Stimulated activated CD8-positive, alpha-beta memory T cell treated with anti-CD3 and anti-CD28 coated beads, Interleukin-2, amount 100 ng/mL, for 48 hours (primary cell): ENCODE measurements at places on chromosomes 6 and 20.

- DNase-seq, result no peak
Measured at GRCh38 chr20:35547329-35547728, 5.5 kb downstream of the ERGIC3 start.

DNA sequence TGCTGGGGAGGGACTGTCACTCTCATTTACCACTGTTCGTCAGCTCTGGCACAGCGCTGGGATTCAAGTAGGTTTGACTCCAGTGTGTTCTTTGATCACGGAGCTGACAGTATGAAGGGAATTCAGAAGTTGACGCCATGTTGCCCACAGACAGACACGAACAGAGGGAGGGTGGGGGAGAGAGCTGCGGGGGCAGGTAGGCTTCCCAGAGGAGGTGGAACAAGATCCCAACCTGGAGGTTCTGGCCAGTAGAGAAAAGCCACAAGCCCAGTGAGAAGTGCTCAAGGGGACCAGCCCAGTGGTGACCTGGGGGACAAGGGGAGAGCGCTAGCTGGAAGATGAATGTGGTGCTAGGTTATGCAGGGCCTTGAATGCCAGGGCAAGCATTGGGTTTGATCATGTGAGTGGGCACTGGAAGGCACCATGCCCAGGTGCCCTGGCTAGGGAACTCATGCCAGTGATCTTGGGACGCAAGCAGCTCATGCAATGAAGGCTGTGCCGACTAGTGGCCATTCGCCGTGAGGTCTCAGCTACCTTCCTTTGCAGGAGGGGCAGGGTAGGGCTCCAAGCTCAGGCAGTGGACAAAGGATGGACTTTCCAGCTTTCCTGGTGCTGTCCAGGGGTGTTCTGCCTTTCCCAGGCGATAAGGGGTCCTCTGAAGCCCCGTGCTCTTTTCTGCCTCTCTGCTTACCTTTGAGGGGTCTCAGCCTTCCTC, 50.4 kb upstream of the APCDD1L start:
- no peak for DNase-seq

GRCh38 chr6:110618591-110619267, 142.3 kb upstream of the SLC22A16 start:
- no peak for DNase-seq

DNA sequence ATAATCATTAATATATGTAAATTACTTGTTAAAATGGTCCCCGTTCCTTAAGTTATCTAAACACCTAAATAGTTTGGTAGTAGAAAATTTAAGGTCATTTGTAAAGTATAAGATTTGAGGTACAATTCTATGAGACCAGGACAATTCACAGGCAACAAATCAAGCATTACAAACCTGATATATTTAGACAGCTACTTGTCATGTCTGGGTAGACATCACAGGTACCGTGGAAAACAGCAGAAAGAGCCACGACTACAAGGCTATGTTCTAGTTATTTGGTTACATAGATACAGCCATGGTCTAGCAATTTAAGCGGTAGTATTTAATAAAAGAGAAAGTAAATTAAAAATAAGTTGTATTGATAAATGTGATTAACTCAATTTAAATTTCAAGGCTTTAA, 393.1 kb upstream of the ID4 start:
- no peak for DNase-seq

DNA sequence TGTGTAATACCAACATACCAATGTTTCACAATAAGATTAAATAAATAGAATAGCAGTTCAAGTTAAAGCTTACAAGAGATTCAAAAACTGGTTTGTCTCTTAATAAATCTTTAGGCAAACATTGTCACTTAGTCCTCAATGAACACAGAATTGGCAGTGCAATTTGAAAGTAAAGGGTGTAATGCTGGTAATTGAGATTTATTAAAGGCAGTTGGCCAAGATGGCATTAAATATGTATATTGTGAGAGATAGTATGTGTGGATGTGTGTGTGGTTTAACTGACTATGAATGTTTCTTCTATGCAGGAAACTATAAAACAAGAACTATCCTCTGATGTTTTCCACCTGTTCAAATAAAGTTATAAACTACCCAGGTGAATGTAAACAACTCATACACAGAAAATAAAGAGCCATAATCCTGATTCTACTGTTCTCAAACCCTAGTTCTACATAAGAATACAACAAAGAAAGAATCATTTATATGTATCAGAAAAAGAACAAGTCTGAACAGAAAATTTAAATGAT, 267.9 kb upstream of the PTCHD4 start:
- no peak for DNase-seq

- DNase-seq, result no peak
Measured at GRCh38 chr6:36241728-36242127, 28.1 kb upstream of the PNPLA1 start.

DNA sequence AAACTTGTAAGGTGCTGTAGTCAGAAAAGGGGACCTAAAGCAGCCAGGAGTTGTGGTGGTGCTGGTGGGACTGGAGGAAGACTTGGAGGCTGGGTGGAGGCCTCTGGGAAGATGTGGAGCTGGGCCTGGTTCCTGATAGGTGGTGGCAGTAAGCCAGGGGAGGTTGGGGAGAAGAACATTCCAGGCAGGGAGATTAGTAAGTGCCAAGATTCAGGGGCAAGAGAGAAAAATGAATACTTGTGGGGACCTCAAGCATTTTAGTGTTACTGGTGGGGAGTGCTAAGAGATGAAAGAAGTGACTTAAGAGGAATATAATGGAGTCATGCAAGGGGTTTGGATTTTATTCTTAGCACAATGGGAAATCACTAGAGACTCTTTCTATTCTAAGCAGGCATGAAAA, 79.0 kb upstream of the B3GAT2 start:
- no peak for DNase-seq

GRCh38 chr6:4902363-4902762, 101.5 kb downstream of the RPP40 start:
- DNase-seq, result no peak

GRCh38 chr6:152207915-152208714, 400.6 kb downstream of the ESR1 start:
- no peak for DNase-seq

DNA sequence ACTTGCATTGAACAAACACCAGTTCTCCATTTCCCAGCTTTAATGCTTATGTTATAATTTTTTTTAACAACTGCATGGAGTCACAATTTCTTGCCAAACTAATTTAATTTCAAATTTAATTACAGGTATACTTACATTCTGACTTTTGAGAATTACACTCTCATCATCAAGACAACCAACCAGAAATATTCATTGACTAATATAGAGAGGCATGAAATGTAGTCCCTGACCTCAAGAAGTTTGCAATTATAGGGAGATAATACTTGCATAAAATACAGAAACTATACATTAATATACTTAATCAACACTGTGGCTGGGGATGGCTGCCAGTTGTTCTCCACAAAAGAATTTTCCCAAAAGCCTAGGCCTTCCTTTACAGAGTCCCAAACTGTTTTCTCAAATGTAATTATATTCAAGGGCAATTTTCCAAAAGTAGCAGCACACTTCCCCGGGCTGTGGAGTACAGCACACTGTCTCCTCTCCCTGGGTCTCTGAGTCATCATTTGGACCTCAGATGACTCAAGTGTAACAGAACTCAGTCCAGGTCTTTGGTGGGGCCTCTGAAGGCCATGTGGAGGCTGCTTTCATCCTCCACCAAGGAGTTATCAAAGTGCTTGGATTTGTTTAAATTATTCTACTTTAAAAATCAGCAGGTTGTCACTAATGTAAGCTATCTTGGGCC, 114.1 kb downstream of the KIF16B start:
- no peak for DNase-seq

GRCh38 chr6:45595010-45595851, 217.5 kb upstream of the SUPT3H start:
- DNase-seq, result no peak

DNA sequence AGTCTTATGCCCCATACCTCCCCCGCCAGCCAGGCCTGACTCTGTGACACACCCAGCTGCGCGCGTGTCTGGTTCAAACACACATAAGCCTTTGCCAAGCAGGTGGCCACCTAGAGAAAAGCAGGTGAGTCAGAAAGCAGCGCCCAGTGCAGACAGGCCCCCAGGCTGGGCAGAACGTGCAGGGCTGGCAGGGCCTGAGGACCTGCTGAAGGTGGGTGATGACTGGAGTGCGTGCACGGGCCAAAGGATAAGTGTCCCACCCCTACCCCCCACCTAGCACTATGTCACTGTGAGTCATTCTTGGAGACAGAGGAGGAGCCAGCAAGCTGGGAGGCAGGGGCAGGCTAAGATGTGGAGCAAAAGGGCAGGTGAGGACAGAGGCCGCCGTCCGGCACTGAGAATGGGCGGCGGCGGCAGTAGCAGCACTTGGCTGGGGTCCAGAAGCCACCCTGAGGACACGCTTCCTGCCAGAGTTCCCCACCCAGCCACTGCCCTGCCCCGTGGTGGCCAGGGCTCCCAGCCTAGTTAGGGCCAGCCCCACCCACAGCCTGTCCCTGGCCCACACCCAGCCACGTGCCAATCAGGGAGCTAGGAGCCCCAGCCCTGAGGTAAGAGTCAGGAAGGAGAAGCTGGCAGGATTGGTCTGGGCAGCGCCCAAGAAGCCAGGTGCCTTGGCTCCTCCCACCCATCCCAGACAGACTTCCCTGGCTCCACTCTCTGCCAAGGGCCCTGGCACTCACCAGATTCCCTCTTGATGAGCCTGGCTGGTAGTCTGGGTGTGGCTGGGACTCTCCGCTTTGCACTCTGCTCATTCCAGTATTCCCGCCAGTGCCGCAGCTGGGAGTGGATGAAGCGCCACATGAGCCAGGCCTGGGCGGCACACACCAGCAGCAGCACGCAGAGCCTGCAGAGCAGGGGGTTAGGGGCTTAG, 72.7 kb downstream of the TRAM2 start:
- no peak for DNase-seq

GRCh38 chr6:156839129-156839528, 62.0 kb downstream of the ARID1B start:
- DNase-seq, result no peak

- no peak for DNase-seq
Measured at GRCh38 chr6:105500693-105501092, 97.8 kb upstream of the PREP start.

DNA sequence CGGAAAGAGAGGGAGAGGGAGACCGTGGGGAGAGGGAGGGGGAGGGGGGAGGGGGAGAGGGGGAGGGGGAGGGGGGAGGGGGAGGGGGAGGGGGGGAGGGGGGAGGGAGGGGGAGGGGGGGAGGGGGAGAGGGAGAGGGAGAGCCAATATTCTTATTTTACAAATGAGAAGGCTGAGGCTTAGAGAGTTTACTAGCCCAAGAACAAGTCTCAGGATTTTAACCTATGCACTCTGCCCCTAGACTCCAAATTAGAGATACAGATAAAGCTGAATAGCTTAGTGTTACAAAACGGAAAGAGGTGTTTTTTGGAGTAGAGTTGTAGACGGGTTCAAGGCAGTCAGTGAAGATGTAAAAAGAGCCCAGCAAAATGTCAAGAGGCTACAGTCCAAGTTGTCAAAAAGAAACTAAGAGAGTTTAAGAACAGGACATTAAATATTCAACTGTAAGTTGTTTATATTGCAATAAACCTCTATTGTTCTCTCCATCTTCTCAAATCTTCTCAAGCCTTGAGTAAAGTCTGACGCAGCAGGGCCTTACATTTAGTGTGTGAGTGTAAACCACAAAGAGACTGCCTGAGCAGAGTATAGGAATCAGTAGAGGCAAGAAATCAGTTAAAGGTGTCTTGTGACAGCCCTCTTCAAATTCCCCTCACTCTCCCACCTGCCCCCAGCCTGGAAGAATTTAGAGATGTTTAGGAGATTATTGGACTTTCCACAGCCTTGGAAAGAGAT, 34.9 kb upstream of the AKIRIN2 start:
- no peak for DNase-seq

GRCh38 chr6:163756079-163756478, 341.6 kb downstream of the QKI start:
- no peak for DNase-seq

DNA sequence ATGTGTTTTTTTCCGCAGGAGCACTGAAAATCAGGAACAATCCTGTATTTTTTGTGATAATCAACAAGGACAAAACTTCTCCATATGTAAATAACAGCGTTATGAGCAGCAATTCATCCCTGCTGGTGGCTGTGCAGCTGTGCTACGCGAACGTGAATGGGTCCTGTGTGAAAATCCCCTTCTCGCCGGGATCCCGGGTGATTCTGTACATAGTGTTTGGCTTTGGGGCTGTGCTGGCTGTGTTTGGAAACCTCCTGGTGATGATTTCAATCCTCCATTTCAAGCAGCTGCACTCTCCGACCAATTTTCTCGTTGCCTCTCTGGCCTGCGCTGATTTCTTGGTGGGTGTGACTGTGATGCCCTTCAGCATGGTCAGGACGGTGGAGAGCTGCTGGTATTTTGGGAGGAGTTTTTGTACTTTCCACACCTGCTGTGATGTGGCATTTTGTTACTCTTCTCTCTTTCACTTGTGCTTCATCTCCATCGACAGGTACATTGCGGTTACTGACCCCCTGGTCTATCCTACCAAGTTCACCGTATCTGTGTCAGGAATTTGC, at the start of gene TAAR6:
TSS of gene TAAR6 (plus strand) at position 102 of the 557 bp plus-strand sequence. CDS start at position 102, 0 bp downstream.
- DNase-seq, result no peak

- DNase-seq, result no peak
Measured at GRCh38 chr20:50595433-50595895, 85.3 kb downstream of the PTPN1 start.

GRCh38 chr6:113340371-113340770, 516.8 kb upstream of the MARCKS start:
- no peak for DNase-seq

GRCh38 chr6:149478631-149479314, 6.0 kb downstream of the ZC3H12D start:
- DNase-seq, result no peak

- no peak for DNase-seq
Measured at GRCh38 chr6:33029328-33030184, 20.2 kb upstream of the HLA-DOA start.

- DNase-seq, result no peak
Measured at GRCh38 chr6:5139828-5140771, 55.0 kb downstream of the PPP1R3G start.

DNA sequence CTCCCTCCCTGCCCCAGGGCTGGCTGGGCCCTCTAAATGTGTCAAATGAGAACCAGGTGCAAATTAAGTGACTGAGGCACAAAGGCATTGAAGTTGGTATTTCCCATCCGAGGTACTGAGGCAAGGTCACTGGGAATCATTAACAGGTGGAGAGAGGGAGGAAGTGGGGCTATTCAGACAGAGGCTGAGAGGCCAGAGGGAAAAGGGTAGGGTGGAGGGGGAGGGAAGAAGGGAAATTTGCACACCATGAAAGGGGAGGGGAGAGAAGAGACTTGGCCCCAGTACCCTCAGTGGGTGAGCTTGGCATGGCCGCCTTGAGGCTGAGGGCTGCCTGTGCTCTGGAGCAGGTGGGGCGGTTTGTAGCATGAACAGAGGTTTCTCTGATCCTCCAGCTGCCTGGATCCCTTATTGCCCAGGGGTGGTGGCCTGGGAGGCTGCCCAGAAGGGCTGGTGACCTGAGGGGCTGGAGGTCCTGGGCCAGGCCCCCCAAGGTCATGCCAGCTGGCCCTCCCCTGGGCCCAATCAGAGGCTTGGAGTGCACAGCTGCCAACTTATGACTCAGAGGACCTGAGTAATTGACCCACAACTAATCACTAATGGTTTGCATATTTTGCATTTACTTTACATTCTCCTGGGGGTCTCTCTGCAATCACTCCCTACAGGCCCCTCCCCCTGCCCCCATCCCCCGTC, 40.3 kb upstream of the ZFAND3 start:
- no peak for DNase-seq
